Activated B cell treated with CpG ODN at 0.5 μM for 24 hours (primary cell): ENCODE measurements at places on chromosomes 3 and 15. TPM values are rescaled to one million over a fixed set of nuclear protein-coding genes. Genes with fewer than 3 reads are reported as not detected.
A peak's percentile ranks its signal among the peaks of the same experiment; 100 is the strongest.

- no peaks in the 10 kb centered on the region for H3K36me3 ChIP-seq
- no peak overlapping the region for H3K27ac ChIP-seq
- no peaks in the 10 kb centered on the region for H3K27me3 ChIP-seq
- H3K4me3 ChIP-seq: no peak overlapping the region
- H3K4me1 ChIP-seq: no peaks in the 10 kb centered on the region
These were observed 117.7 kb downstream of the C3orf38 start for GRCh38 chr3:88267441-88267840.

GRCh38 chr3:46932455-46933225, 43.9 kb downstream of the CCDC12 start:
- H3K27ac ChIP-seq: peak overlapping the region; percentile 93
- peaks cover 38% of the 10 kb centered on the region for H3K36me3 ChIP-seq
- H3K4me1 ChIP-seq: peaks cover 88% of the 10 kb centered on the region
- H3K4me3 ChIP-seq: no peak overlapping the region

- H3K4me1 ChIP-seq: peaks cover 79% of the 10 kb centered on the region
- H3K27me3 ChIP-seq: no peaks in the 10 kb centered on the region
These were observed 2.6 kb downstream of the FAM43A start for GRCh38 chr3:194688200-194688740.

GRCh38 chr3:128399221-128399915, 67.3 kb downstream of the DNAJB8 start:
- H3K27ac ChIP-seq: no peak overlapping the region
- no peak for DNase-seq
- H3K4me3 ChIP-seq: no peak overlapping the region
- no peaks in the 10 kb centered on the region for H3K27me3 ChIP-seq

ZCWPW2 gene
- total RNA-seq: not detected in 2 replicates
